Suprapubic skin (tissue), 4 donors: ENCODE measurements at places on chromosomes 4 and X.

DNA sequence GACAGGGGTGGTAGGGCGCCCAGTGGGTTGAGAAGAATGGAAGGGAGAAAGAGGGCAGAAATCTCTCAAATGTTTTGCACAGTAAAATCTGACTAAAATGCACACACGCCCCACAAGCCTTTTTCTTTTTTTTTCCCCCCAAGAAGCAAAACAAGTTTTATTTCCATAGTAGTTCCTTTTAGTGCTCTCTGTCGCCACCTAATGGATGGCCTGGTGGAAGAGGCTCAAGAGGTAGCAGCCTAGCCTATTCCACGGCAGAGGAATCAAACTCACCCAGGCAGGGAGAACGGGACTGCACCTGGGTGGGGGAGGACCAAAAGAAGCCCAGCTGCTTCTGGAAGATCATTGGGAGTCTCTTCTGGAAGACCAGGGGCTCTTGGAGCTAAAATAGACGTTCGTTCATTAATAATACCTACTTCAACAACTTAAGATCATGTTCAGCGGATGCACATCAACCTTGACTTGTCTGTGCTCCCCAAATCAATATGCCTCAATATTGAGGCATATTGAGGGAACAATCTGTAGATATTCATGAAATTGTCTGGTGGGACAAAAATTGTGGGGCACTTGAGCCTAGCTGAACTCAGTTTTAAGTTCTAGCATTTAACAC, 31.6 kb upstream of the IRAK1 start:
- peak; percentile 81 for DNase-seq

GRCh38 chr4:15779306-15779705, 1.2 kb downstream of the CD38 start:
- DNase-seq, result peak; percentile 60

DNA sequence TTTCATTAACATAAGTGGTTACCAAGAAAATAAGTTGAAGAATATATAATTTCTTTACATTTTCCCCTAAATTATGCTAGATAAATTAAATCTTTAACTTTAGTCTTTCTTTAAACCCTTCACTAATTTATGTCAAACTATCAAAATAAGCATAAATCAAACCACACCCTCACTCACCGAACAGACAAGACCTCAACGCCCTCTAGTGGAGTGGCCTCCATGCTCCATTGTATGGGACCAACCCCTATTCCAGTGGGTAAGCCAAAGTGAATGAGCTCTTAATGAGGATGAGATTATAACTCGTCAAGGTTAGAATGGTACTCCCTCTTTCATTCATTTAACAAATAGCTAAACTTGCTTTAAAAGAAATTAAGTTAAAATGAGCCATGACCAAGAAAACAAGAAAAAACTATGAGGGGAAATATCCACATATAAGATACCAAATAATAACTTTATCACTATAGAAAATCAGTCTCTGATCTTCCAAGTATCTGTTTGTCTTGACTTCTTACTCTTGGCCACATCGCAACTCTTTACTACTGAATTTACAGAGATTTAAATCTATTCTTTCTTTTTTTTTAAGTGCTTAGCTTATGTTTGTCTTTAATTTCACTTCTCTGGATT, 15.6 kb upstream of the BBS12 start:
- DNase-seq, result peak; percentile 66

DNA sequence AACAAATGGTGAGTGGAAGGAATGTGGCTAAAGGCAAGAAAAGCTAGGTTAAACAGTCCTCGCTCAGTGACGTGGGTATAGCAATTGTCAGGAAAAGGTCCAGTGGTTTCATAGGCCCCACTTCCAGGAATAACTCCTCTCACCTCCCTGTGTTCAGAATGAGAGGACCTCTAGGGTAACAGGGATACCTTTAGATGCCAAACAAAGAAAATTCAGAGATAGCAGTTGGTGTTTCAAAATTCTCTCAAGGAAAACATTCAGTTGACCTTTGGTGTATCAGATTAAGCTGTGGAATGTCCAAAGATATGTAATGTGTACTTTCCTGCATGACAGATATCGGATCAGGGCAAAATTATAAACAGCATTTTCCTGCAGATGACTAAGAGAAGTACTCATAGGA, 155.9 kb downstream of the ARHGAP6 start:
- no peak for DNase-seq
